ENCODE measurements at places on chromosomes 12 and 14.

DNA sequence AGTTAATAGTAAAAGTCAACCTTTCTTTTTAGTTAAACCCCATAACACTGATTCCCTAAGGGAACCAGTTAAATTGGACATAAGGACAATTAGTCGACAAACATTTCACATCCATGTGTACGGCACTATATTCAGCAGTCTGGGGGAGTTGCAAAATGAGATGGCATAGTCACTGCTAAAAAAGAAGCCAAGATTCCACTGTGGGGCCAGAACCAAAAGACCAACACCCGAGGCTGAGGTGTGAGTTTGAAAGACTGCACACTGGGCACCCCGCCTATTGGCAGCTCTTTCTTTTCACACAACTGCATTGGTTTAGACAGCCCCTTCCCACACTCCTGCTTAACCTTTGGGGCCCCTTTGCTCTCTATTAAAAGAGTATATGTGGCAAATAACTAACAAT is 16.7 kb downstream of the SETD3 start:
- no peak for DNase-seq
- H3K27me3 ChIP-seq: no peaks in the 10 kb centered on the region
- no peak overlapping the region for H3K27ac ChIP-seq
- no peak overlapping the region for H3K4me3 ChIP-seq
- H3K36me3 ChIP-seq: peaks cover 37% of the 10 kb centered on the region
- peaks cover 4% of the 10 kb centered on the region for H3K4me1 ChIP-seq

DNA sequence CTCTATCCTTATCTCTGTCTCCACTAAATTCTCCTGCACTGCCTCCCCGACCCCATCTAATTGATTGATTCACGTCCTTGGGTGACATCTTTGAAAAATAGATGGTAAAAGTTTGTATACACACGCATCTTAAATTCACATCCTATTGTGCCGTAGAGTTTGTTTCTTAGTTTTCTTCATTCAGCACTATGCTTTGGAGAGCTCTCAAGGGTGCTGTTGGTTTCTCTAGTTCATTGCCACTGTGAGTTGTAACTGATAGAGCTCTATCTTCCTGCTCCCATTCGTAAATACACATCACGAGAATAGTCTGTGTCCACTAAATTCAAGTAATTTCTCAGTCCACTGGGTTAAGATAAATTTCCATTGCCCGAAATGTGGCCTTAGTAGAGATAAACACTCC is 1537.4 kb downstream of the AACS start:
- no peak overlapping the region for H3K4me3 ChIP-seq
- H3K27me3 ChIP-seq: no peaks in the 10 kb centered on the region
- DNase-seq: no peak
- no peaks in the 10 kb centered on the region for H3K36me3 ChIP-seq

GRCh38 chr12:51341251-51342007 is 5.0 kb downstream of the CELA1 start:
- H3K36me3 ChIP-seq: no peaks in the 10 kb centered on the region
- no peaks in the 10 kb centered on the region for H3K27me3 ChIP-seq
- no peak overlapping the region for H3K4me3 ChIP-seq
- DNase-seq: peak; percentile 59
- H3K27ac ChIP-seq: no peak overlapping the region
- peaks cover 9% of the 10 kb centered on the region for H3K4me1 ChIP-seq

DNA sequence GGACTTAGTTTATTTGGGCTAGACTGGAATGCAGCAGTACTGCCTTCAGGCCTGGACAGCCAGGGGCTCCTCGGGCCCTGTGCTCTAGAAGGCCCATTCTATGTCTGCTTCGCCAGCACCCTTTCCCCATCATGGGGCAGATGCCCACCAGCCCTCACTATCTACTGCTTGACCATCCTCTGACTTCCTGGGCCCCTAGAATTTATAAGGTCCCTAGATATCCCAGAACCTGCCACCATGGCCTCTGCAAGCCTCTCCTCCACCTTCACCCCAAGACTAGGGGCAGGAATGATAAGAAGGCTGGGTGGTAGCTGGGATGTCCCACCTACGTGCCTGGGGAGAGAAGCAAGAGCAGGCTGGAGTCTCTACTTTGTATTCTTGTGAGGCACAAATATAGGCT is 58.8 kb upstream of the STRN3 start:
- H3K27me3 ChIP-seq: no peaks in the 10 kb centered on the region
- no peaks in the 10 kb centered on the region for H3K4me1 ChIP-seq
- H3K4me3 ChIP-seq: no peak overlapping the region

DNA sequence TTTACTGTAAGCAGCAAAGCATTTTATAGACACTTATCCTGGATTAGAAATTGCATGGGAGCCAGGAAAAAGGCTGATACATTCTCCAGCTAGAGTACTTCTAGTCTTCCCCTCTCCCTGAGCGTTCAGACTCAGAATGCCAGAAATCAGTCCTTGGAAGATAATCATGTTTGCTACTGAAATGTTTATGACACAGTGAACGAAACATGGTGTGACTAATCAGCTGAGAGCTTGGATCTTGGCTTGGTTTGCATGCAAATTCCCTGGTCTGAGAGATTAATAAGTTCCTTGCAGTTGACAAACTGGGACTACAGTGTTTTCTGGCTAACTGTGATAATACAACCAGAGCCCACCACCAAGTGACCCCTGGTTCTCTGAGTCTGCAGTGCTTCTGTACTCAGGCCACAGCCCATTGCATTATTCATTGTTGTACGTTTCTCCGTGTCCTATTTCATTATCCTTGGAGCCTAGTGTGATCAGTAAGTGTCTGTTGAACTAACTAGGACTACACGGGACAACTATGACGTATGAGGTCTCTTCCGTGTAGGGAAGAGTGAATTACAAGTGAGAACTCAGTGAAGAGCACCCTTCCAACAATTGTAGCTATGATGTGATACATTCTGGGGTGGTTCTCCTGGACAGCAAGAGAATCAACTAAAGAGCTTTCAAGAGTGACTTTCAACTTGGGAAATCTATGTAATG is 34.6 kb upstream of the EVL start:
- DNase-seq: no peak
- H3K27ac ChIP-seq: no peak overlapping the region
- H3K4me1 ChIP-seq: no peaks in the 10 kb centered on the region
- no peaks in the 10 kb centered on the region for H3K27me3 ChIP-seq
- no peak overlapping the region for H3K4me3 ChIP-seq
- H3K36me3 ChIP-seq: no peaks in the 10 kb centered on the region
